ENCODE measurements at places on chromosomes 5 and 9.

DNA sequence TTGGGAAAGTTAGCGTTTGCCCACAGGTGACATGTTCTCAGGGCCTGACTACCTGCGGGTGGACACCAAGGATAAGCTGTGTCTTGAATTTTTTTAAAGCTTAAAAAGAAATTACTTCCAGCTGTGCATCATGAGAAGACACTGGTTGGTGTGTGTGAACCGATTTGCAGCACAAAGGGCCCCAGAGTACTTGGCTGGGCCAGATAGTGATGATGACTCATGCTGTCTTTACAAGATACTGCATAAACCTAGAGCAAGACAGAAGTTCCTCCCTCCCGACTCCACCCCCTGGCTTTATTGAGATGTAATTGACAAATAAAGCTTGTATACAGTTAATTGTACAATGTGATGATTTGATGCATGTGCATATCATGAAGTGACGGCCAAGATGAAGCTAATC is 212.8 kb downstream of the NXNL2 start:
- no peak for DNase-seq

DNA sequence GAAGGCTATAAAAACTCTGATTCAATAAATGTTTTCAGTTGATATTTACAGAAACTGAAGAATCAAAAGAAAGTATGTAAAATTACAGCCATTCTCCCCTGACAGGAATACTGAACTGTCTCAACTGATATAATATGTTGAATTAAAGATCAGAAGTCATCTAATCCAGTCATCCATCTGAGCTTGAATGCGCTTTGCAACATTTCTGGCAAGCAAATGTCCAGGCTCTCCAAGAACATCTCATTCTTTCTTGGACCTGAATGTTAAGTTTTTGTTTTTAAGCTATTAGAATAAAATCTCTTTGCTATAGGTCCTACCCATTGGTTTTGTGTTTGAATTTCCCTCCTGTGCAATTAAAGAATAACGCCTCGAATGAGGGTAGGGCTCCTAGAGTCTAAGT is 120.5 kb downstream of the MPDZ start:
- no peak for DNase-seq

GRCh38 chr5:110638970-110639902 is 87.2 kb downstream of the TMEM232 start:
- no peak for DNase-seq

GRCh38 chr5:61232490-61233050 is 70.3 kb upstream of the SMIM15 start:
- no peak for DNase-seq

- DNase-seq: peak; percentile 55
These were observed 71.0 kb upstream of the IL7R start for GRCh38 chr5:35785601-35786085.

DNA sequence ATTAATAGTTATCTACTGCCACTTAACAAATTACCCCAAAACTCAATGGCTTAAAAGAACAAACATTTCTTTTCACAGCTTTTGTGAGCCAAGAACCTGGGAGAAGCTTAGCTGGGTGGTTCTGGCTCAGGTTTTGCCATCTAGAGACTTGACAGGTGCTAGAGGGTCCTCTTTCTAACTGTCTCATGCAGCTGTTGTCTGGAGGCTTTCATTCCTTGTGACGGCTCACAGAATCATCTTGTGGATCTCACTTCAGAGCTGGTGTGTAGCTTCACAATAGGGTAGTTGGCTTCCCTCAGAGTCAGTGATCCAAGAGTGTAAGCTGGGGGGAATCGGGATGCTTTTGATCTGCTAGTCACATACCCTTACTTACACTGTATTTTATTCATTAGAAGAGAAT is 81.2 kb upstream of the APC start:
- no peak for DNase-seq

- peak; percentile 62 for DNase-seq
These were observed 7.6 kb downstream of the CRAT start for GRCh38 chr9:129102791-129103594.

- DNase-seq: no peak
These were observed 256.5 kb upstream of the NFIL3 start for GRCh38 chr9:91680106-91680505.

DNA sequence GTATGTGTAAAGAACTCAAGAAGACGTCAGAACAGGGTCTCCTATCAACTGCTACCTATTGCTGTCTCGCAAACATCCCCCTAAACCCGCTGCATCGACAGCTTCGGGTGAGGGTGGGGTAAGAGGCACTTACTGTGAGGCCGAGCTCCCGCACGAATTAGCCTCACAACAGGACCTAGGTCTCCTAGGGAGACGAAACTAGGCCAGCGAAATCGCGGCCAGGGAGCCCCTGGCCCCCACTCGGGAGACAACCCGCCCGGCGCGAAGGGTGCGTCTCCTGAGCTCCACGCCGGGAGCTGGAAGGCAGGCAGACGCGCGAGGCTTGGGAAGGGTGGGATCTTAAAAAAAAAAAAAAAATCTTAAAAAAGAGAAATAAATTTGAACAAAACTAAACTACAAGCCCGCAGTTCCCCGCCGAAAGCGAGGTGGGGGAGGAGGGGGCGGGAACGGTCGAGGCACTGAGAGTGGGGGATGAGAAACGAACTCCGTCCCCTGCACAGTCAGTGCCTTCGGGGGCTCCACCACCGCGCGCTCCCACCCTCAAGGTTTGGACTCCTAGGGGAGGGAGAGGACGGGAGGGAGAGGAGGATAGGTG is 33.0 kb upstream of the NFIB start:
- DNase-seq: no peak

- no peak for DNase-seq
These were observed 108.7 kb upstream of the SSBP2 start for GRCh38 chr5:81859624-81860023.

GRCh38 chr5:129978270-129978669 is 74.0 kb downstream of the CHSY3 start:
- DNase-seq: no peak
